ENCODE measurements at places on chromosomes 7 and 10.

- no peak for DNase-seq
Measured at GRCh38 chr10:101683276-101683675, 11.7 kb downstream of the FBXW4 start.

DNA sequence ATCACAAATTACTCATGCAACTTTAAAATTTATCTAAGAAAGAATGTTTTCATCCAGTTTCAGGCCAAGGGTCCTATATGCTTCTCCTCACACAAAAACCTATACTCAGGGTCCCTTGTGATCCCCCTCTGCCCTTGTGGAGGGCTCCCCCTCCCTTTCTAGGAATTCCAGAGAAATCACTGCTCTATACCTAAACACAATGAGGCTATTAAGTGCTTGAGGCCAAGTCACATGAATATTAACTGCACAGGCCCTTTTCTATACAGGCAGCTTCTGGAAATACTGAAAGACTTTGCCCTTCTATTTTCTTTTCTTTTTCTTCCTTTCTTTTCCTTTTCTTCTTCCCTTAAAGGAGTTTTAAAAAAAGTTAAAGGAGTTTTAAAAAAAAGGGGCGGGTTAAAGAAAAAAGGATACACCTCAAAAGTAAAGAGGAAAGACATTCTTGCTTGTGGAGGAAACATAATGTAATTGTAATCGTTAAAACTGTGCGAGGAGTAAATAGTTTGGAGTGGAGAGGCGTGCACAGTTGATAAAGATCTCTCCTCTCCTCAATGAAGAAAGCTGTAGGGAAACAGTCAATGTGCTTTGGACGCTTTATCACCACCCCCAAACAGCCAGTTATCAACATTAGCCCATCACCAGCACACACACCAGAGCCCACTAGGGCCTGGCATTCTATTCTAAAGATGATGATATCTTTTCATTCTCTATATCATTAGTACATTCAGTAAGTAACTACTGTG lies 16.4 kb downstream of the GRB10 start:
- DNase-seq: no peak

GRCh38 chr10:114370199-114370598 lies 34.1 kb downstream of the AFAP1L2 start:
- DNase-seq: no peak

- no peak for DNase-seq
Measured at GRCh38 chr10:74973741-74974392, 137.6 kb upstream of the SAMD8 start.

GRCh38 chr10:33271969-33272583 lies 62.4 kb downstream of the NRP1 start:
- DNase-seq: no peak

DNA sequence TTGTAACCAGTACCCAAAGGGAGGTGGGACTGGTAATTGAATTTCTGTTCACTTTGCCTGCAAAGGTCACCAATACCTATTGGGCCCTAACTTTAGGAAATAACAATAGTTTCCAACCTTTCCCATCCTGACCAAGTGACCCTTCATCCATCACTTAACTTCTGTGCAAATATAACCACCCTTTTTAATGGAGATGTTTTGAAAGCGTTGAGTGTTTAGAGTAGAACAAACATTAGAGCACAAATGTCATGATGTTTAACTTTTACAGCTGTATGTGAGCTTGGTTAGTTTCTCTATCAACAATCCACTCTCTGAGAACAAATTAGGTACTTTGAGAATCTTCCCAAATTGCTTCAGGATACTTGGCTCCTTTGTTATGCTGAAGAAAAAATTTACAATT lies 66.4 kb downstream of the MET start:
- DNase-seq: no peak

DNA sequence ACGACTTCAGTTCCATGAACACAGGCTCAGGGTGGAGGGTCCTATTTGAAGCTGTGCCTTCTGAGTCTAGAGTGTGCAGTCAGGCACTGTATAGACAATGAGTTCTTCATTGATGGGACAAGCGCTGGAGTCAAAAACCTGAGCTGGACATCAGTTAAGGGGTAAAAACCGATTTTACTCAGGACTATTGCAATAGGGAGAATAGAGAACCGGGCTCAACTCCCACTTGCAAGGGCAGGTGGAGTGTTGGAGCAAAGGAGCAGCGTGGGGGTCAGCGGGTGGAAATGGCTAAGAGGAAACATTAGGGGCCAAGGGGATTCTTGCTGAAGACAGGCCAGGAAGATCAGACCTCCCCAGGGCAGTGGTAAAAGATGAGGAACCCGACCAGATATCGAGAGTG lies 28.5 kb downstream of the PRLHR start:
- DNase-seq: no peak

GRCh38 chr10:11595395-11595692 lies 16.1 kb downstream of the USP6NL start:
- no peak for DNase-seq

GRCh38 chr7:142476077-142476476 lies 218.2 kb upstream of the PRSS58 start:
- no peak for DNase-seq

GRCh38 chr7:73354196-73354595 lies 26.2 kb downstream of the FKBP6 start:
- DNase-seq: no peak

GRCh38 chr10:6348096-6348874 lies 145.6 kb downstream of the PFKFB3 start:
- peak; percentile 93 for DNase-seq
